AG20443 (cell line): ENCODE measurements at places on chromosomes 1 and 21.

GRCh38 chr1:243763806-243764205 is 86.2 kb downstream of the AKT3 start:
- DNase-seq = no peak

DNA sequence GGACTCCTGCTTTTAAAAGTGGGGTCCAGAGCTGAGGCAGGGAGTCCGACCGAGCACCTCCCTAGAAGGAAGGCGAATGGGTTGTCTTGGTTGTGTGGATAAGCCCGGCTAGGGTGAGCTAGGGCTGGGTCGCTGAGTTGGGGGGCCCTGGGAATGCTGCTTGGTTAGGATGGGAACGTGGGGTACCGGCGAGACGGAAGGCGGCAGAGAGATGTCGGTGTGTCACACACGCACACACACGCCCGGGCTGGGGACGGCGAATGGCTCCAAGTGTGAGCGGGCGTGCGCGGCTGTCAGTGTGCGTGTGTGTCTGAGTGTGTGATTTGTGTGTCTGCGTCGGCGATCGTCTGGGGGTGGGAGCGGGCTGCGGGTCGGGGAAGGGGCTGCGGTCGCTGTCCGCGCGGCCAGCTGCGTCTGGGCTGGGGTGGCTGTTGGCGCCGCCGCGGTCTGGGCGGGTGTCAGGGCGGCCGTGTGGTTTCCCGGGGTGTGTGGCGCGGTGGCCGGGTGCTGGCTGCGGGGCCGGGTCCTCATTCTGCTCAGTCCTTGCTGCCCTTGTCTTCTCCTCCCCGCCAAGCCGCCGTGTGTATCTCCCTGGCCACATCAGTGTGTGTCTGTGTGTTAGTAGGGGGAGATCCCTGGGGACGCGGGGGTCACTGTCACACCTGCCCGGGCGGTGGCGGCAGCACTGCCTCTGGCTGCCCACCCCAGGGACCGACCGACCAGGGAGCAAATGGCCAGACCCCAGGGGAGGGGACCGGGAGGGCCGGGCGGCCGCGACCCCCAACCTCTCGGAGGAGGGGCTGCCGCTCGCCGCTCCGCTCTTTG is 1.1 kb downstream of the EFNA3 start:
- no peak for DNase-seq

GRCh38 chr1:151553659-151554058 is 13.6 kb downstream of the TUFT1 start:
- peak; percentile 33 for DNase-seq

- no peak for DNase-seq
Measured at GRCh38 chr1:77565321-77565720, 117.1 kb downstream of the ZZZ3 start.
